ENCODE measurements at places on chromosomes 13 and 19. TPM values are rescaled to one million over a fixed set of nuclear protein-coding genes. Genes with fewer than 3 reads are reported as not detected.
A peak's percentile ranks its signal among the peaks of the same experiment; 100 is the strongest.

The KLK4 gene
- not detected for total RNA-seq

The C19orf53 gene
- 58.1 TPM for total RNA-seq

The ZNF610 gene
- 2.2 TPM for total RNA-seq

- H3K4me1 ChIP-seq, result no peaks in the 10 kb centered on the region
- no peak overlapping the region for H3K4me3 ChIP-seq
- DNase-seq, result no peak
- H3K27me3 ChIP-seq, result no peaks in the 10 kb centered on the region
- no peaks in the 10 kb centered on the region for H3K36me3 ChIP-seq
These were observed 16.0 kb downstream of the NAPSA start for GRCh38 chr19:50349277-50350057.

- no peak overlapping the region for H3K27ac ChIP-seq
- H3K36me3 ChIP-seq, result no peaks in the 10 kb centered on the region
- no peaks in the 10 kb centered on the region for H3K27me3 ChIP-seq
- no peak for DNase-seq
- H3K4me1 ChIP-seq, result no peaks in the 10 kb centered on the region
- H3K4me3 ChIP-seq, result no peak overlapping the region
These were observed 3.4 kb downstream of the IZUMO4 start for GRCh38 chr19:2099937-2100718.

DNA sequence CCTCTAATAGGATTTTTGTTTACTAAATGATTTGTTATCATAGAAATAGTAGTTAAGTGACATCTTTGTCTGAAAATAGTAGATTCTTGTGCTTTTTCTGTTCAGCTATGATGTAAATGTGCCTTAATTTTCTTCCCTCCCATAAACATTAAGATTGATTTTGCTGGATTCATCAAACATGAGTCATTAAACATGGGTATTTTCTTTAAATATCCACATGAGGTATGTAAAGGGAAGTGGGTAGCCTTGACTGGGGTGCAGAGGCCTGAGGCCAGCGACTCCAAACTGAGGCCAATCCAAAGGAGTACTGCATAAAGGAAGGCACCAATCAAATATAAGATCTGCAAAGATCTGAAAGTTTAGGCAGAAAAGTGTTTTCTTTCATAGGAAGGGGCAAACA lies 3.7 kb downstream of the ZNF136 start:
- H3K27me3 ChIP-seq, result no peaks in the 10 kb centered on the region
- no peak overlapping the region for H3K4me3 ChIP-seq
- no peak overlapping the region for H3K27ac ChIP-seq
- H3K4me1 ChIP-seq, result no peaks in the 10 kb centered on the region
- H3K36me3 ChIP-seq, result peaks cover 3% of the 10 kb centered on the region
- no peak for DNase-seq

GRCh38 chr13:47545201-47546024 lies 455.7 kb downstream of the SUCLA2 start:
- no peaks in the 10 kb centered on the region for H3K4me1 ChIP-seq
- H3K36me3 ChIP-seq, result no peaks in the 10 kb centered on the region
- no peaks in the 10 kb centered on the region for H3K27me3 ChIP-seq
- no peak overlapping the region for H3K4me3 ChIP-seq
- no peak overlapping the region for H3K27ac ChIP-seq
- no peak for DNase-seq

GRCh38 chr13:112143753-112144615 lies 77.0 kb downstream of the SOX1 start:
- no peak overlapping the region for H3K4me3 ChIP-seq
- H3K36me3 ChIP-seq, result no peaks in the 10 kb centered on the region
- H3K27me3 ChIP-seq, result no peaks in the 10 kb centered on the region
- H3K4me1 ChIP-seq, result no peaks in the 10 kb centered on the region
- H3K27ac ChIP-seq, result no peak overlapping the region

DNA sequence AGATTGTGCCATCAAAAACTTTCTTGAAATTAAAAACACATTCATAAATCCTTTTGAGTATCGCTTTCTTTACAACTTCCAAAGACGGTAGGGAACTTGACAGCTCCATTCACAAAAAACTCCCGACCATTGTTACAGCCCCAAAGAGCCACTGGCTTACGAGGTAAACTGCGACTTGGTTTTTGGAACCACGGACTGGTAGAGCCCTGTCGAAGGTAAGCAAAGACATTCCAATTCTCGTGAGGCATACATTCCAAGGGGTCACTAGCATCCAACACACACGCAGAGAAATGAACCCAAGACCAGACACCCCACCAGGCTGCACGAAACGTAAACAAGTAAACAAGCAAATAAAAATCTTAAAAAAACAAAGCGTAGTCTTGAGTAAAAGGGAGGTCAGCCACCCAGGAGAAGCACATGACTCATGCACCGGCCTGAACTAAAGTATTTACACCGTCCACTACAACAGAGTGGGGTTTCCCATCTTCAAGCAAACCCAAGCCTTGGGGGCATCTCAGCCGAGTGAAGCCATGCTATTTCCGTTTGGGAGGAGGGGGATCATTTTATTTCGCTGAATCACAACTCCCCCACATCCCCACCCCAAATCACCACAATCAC lies 1.4 kb downstream of the BRD4 start:
- peak; percentile 64 for DNase-seq
- H3K36me3 ChIP-seq, result no peaks in the 10 kb centered on the region
- no peaks in the 10 kb centered on the region for H3K27me3 ChIP-seq

All from aorta (tissue), 5 donors.